Pons (tissue), 1 donor: ENCODE measurements at places on chromosomes 2 and 18.

GRCh38 chr2:40953341-40953740, 501.5 kb upstream of the SLC8A1 start:
- no peak for DNase-seq

- no peak for DNase-seq
Observed at GRCh38 chr2:42281416-42282081, 79.5 kb downstream of the COX7A2L start.

- no peak for DNase-seq
Observed at GRCh38 chr18:3912705-3913104, 462.7 kb downstream of the TGIF1 start.

DNA sequence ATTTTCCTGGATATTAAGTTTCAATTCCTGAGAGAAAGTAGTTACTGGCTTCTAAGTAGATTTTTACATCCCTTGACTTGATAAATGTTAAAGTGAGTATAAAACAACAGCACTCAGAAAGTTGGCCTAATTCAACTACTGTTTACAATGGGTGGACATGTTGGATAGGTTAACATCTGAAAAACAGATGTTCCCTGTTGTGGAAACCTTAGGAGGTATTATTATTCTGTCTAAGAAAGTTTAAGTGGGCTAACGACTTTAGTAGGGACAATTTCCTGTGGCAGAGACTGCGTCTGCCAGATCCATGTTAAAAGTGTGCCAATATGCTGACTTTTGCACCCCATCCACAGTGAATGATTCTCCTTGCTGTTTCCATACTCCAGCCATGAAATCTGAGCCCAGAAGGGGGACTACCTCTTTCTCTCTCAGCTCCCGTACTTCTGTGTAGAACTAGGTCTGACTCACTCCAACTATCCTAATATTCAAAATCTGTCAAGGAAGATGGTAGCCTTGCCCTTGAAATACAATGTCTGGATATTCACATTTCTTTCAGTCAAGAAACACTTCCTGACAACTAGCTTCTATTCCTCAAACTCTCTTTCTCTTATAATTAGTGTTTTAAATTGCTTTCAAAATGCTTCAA, 327.5 kb upstream of the HNRNPA3 start:
- DNase-seq, result no peak

- no peak for DNase-seq
Observed at GRCh38 chr18:49886891-49887764, 73.8 kb upstream of the ACAA2 start.

GRCh38 chr2:24304098-24304497, 56.2 kb downstream of the ITSN2 start:
- DNase-seq, result peak; percentile 84

- DNase-seq, result no peak
Observed at GRCh38 chr2:219687272-219687671, 59.8 kb downstream of the SLC4A3 start.

GRCh38 chr2:225468131-225468530, 68.6 kb downstream of the NYAP2 start:
- no peak for DNase-seq

- no peak for DNase-seq
Observed at GRCh38 chr2:219565130-219566080, 5.9 kb downstream of the OBSL1 start.

DNA sequence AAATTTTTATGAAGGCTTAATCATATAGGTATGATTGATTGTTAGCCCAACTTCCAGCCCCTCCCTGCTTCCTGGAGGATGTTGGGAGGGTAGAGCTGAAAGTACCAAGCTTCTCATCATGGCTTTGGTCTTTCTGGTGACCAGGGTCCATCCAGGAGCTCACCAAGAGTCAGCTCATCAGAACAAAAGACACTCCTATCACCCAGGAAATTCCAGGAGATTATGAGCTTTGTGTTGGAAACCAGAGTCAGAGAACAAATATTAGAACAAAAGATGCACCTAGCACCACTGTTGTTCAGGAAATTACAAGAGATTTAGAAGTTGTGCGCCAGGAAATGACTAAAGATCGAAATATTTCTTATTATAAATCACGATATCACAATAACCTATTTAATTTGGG, 119.9 kb upstream of the THUMPD2 start:
- no peak for DNase-seq

DNA sequence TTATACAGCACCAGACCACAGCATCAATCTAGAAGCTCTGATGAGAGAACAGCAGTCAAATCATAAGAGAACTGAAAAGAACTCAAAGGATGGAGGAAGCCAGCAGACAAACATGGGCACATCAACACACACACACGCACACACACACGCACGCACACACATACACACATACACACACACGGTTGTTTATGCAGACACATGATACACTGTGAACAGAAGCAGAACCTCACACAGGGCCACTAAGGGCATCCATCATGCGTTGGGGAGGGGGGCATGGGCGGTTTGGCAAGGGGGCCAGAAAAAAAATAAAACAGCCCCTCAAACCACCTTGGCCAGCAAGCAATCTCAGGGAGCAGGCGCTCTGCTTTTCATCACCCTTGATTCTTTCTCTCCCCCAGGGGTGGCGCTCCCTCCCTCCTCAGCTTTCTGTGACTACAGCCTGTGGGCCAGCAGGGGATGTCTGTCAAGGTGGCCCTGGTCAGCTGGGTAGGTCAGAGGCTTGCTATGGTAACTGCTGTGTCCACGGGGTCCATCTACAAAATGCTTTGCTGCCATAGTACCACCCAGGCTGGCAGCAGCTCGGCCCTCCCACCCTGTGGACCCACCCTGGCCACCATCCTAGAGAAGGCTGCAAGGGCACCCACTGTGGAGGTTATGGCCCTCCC, 318.0 kb downstream of the CELF4 start:
- no peak for DNase-seq

DNA sequence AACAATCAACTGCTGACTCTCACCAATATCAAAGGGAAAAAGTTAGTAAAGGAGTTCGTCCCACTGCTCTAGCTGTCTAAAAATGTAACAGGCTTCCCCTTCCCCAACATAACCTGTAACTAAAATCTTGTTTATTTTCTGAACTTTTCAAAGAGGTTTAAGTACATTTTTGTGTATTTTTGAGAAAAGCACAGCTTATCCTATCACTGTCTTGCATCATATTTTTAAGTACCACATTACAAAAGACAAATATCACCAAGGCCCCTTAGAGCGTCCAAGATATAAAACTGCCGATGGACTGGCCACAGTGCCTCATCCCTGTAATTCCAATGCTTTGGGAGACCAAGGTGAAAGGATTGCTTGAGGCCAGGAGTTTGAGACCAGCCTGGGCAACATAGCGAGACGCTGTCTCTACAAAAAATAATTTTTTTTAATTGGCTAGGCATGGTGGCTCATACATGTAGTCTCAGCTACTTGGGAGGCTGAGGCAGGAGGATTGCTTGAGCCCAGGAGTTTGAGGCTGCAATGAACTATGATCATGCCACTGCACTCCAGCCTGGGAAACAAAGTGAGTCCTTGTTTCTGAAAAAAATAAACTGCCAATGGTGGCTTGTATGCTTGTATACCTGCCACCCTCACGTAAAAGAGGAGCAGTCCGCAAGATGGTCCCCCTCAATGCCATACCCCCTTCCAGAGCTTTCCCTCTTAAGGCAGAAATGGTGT, 21.2 kb upstream of the LAPTM4A start:
- DNase-seq, result no peak

- no peak for DNase-seq
Observed at GRCh38 chr2:191417746-191418145, 172.5 kb downstream of the MYO1B start.

DNA sequence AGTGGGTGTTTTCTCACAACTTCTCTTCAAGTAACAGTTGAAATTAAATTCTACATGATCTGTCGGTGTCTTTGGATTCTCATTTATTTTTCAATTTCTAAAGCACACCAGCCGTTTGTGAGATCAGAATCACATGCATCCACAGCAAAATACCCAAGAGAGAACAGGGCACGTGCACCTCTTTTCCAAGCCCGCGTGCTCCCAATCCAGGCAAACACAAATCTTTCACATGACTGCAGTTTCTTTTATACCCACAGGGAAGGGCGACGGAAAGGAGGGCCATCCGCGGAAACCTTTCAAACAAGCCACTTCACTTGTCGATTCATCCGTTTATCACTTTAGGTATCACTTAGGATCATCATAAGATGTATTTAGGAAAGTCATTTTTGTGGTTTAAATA, 13.0 kb upstream of the DAPL1 start:
- DNase-seq, result no peak

GRCh38 chr2:241558532-241559322, at the start of gene BOK:
TSS of gene BOK (plus strand) at chr2:241558745. CDS start at chr2:241559484, 739 bp downstream.
- DNase-seq, result peak; percentile 84

DNA sequence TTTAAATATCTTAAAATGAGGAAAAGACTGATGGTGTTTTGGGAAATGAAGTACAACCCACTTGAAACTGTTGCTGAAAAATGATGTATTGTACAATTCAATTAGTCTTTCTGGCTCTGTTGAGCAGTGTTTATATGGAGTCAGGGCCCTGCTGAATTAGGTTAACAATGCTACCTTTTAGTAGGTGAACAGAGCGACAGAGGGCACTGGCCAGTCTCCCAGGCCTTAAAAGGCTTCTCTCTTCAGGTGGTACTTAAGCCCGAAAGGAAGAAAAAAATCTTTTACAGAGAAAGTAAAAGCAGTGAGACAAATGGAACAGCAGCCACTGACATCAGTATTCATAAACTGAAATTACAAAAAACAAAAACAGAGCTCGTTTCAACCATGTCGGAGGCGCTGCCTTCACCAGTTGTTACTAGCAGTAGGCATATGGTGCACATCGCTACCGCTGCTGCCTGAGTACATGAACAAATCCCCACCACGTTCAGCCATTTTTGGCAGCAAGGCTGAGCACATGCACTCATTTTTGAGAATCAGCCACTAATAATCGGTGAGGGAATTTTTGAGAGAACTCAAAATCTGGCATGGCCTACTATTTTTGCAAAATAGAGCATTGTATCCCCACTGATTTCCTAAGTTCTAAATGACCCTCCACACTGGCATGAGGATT, 91.8 kb downstream of the PLEKHM3 start:
- DNase-seq, result peak; percentile 23

DNA sequence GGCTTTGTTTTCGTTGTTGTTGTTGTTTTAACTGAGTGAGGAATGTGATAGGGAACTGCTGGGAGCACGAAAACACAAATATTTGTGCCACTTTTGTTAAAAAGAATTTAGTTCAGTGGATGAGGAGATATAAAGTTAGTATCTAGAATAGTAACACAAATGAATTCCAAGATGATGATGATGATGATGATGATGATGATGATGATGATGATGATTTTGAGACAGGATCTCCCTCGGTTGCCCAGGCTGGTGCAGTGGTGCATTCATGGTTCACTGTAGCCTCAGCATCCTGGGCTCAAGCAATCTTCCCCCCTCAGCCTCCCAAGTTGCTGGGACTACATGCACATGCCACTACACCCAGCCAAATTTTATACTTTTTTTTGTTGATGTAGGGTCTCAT, 223.7 kb downstream of the DSEL start:
- DNase-seq, result no peak

DNA sequence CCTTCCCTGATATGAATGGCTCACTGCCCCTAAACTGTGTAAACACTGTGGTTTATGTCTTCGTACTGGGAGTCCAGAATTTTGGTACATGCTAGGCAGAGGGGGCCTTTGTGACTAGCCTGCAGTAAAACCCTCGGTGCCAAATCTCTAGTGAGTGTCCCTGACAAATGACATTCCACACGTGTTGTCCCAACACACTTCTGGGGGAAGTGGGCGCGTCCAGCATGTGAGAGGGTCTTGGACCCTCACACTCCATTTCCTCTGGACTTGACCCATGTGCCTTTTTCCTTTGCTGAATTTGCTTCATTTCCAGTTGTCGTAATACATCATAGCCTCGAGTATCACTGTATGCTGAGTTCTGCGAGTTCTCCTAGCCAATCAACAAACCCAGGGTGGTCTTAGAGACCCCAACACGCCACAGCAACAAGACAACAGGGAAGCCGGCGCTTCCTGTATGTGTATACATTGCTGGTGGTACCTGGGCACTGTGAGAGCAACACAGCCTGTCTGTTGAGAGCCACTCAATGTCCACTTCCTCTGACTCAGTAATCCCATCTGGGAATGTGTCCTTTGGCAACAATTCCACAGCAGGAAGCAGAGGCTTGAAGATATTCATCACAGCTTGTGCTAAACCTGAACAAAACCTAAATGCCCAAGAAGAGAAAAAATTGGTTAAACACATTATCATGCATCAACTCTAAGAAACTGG, 26.9 kb upstream of the SLC66A3 start:
- no peak for DNase-seq

GRCh38 chr2:158004126-158004764, 97.4 kb upstream of the UPP2 start:
- DNase-seq, result no peak

DNA sequence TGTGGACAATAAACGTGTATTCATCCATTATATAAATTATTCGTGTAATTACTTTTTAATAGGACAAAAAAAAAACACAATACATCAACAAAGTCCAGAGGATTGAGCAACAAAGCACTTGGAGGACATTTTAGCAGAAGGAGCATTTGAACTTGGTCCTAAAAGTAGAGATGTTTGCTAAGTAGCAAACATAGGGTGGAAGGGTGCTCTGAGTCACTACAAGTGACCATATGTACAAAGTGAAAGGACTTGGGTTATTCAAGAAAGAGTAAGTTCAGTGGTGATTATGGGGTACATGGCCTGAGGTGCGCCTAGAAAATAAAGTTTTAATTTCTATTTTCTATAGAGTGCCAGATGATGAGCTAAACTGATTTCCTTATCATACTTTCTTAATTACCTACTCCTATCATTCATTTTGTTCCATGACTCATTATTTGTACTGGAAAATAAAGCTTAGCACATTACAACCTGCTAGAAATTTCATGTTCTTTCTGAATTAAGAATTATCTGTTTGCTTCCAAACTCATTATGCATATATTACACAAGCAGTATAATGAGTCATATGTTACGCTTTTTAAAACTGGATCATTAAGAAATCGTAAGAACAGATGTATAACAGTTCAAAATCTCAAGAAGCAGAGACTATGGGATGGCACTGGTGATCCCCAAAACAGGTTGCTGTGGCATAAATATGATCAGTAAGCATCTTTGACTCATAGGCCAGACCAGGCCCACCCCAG, 13.1 kb upstream of the PPP1R1C start:
- no peak for DNase-seq

- no peak for DNase-seq
Observed at GRCh38 chr2:241844066-241844728, 14.5 kb downstream of the PDCD1 start.

DNA sequence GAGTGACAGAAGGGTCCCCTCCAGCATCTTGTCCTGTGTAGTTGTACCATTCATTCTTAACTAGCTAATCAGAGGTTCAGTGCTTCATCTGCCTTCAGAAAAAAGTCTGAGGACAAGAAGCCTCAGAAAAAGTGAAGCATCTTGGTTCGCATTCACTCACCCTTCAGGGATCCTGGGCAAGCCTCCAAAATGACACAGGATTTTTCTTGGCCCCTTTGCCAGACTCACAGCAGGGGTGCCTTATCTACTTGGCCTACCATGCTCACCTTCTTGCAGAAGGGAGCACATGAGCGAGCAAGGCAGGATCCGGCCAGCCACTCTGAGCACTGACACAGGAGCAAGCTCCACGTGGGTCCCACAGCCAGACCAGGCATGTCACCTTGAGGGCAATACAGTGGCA, 43.1 kb upstream of the XDH start:
- DNase-seq, result no peak
